Renal cortex interstitium (tissue), 15 donors: ENCODE measurements at places on chromosomes 5 and 9.
A peak's percentile ranks its signal among the peaks of the same experiment; 100 is the strongest.

- DNase-seq, result no peak
Measured at GRCh38 chr5:166991601-166992000, 1299.8 kb upstream of the WWC1 start.

GRCh38 chr9:110776221-110776620 is 107.6 kb downstream of the MUSK start:
- peak; percentile 38 for DNase-seq

- no peak for DNase-seq
Measured at GRCh38 chr5:87122151-87122977, 145.3 kb upstream of the RASA1 start.

- no peak for DNase-seq
Measured at GRCh38 chr5:180079702-180080466, 8.3 kb upstream of the RNF130 start.

DNA sequence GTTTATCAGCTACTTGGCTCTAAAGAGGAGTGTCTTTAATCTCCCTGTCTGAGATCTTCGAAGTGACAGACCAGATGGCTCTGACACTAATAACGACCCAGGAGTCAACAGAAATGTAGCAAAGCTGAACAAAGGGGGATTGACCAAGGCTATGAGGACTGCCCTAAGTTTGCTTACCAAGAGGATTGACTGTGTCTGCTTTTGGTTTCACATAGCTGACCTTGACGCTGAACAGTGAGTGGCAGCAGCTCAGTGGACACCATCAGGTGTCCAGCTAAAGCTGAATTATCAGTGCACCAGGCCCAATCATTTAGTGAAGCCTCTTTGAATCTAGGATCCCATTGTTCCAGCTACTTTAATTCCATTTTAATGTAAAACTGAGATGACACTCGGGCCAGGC is 262.6 kb downstream of the COX7C start:
- DNase-seq, result no peak

GRCh38 chr5:5783021-5783420 is 360.5 kb downstream of the ICE1 start:
- DNase-seq, result no peak
